ENCODE measurements at places on chromosomes 2 and 18.

GRCh38 chr18:53551868-53552426 is 672.5 kb downstream of the MBD2 start:
- no peak for DNase-seq

GRCh38 chr2:121699421-121700333 is 37.0 kb downstream of the NIFK start:
- peak; percentile 84 for DNase-seq

GRCh38 chr2:7015007-7015950 is 98.1 kb downstream of the RNF144A start:
- no peak for DNase-seq

- DNase-seq: peak; percentile 88
Observed at GRCh38 chr2:191617575-191617974, 60.4 kb upstream of the NABP1 start.

- no peak for DNase-seq
Observed at GRCh38 chr2:240302933-240303595, 132.4 kb upstream of the GPC1 start.

DNA sequence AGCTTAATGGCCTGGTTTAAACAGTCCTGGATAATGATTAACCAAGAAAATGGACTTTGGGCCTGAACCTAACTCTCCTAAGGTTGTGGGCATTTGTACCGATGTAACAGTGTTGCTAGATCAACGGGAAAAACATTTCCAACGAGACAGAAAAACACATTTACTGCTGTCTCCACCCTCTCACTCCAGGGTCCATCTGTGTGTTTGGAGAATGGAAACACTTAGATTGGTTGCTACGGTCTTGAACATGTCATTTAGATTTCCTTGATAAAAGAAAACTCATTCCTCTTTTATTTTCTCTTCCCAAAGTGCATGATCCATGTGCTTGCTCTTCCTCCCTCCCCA is 88.0 kb downstream of the SOCS6 start:
- DNase-seq: no peak

DNA sequence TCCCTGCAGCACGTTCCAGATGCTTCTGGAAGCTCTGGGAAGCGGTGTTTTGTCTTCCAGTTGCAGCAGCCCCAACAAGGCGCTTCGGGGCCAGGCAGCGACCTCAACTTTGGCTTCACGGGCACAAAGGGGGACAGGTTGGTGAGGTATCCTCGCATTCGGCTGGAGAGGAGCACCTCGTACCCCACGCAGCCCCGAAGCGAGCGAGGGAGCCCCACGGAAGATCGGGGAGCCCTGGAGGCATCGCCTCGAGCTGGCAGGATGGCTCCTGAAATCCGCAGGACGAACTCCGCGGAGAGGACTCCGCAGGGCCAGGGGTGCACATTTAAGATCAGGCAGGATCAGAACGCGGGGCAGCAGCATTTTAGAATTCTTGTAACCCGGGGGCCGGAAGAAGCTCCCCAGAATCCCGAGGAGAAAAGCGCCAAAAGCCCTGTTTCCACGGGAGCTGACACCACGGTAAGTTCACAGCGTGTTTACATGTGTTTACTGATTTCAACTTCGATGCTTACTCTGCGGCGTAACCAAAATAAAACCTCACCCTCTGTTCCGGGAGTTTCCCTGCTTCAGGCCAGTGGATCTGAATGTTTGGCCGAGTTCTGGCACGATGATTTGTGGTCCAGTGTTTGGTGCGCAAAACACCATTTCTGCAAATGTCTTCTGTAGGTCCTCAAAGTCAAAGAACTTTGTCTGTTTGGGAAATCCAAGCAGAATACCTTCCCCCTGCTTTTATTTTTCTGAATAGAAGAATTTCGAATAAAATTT is 212.5 kb downstream of the NEDD4L start:
- no peak for DNase-seq

All from CD4-positive, alpha-beta T cell treated with Interleukin-10 for 1 hour (primary cell).